CD4-positive, alpha-beta T cell treated with Interleukin-15 for 1 hour (primary cell): ENCODE measurements at places on chromosomes 1 and 21.

- no peak for DNase-seq
These were observed 8.7 kb upstream of the HAX1 start for GRCh38 chr1:154263465-154264332.

- no peak for DNase-seq
These were observed 21.4 kb downstream of the PLEKHA6 start for GRCh38 chr1:204338360-204338759.

DNA sequence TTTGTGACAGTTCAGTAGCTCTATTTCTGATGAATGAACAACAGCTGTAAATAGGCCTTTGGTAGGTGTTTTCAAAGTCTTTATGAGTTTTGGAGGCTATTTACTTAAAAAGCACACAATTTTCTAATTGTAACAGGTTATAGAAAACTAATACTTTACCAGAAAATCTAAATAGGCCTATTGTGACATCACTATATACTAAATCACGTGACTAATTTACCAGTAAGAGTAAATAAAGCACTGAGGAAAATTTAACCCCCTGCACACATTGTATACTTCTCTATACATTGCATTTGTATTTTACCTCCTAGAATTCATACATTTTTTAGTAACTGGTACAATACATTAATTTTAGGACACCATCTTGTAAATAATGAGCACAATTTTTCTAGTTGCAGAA, 15.0 kb downstream of the KRTAP26-1 start:
- DNase-seq = no peak

- no peak for DNase-seq
These were observed 8.9 kb upstream of the GPR37L1 start for GRCh38 chr1:202113690-202114300.

DNA sequence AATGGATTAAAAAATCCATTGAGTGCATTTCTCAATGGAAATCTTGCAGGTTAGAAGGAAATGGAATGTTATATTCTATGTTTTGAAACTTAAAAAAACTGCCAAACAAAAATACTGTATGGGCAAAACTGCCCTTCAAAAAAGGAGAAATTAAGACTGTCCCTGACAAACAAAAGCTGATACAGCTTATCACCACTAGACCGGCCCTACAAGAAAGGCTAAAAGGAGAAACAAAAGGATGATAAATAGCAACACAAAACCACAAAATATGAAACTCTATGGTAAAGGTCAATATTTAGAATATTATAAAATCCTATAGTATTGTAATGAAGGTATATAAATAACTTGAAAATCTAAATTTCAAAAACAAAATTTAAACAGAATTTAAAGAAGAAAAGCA, 60.0 kb downstream of the SLC25A24 start:
- no peak for DNase-seq

DNA sequence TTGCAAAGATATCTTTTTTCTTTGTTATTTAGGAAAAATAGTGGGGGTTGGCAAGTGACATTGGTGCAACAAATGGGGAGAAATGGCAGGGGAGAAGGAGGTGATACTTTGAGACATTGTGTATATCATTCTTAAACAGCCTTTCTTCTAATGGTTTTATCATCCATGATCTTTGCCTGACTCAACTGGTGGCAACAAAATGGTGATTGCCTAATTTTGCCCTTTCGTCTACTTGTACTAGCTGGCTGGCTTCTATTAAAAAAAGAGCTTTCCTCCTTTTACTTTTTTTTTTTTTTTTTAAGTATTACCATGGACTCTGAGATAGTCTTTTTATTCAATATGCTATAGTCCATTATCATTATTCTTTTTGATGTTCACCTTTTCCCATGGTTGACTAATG, 27.7 kb downstream of the DESI2 start:
- no peak for DNase-seq
